Stimulated activated CD4-positive, alpha-beta T cell treated with anti-CD3 and anti-CD28 coated beads, Interleukin-4, amount 100 ng/mL, for 24 hours (primary cell): ENCODE measurements at places on chromosomes 5 and 9.

- no peak for DNase-seq
These were observed 103.4 kb upstream of the LRRTM2 start for GRCh38 chr5:138978581-138978980.

DNA sequence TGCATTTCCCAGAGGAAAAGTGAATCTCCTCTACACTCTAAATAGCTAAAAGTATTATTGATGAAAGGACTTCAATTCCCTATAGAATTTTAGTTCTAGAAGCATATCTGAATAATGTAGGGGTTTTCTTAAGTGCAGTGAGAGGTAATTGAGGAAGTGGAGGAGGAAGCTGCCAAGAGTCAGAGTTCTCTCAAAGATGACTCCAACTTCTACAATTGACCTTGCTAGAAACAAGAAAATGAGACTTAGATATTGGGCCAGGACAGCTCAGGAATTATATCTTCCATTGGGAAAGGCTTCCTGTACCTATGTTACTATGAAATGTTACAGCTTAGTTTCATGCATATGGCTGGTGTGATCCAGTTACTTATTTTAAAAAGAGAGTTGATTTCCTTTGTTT is 10.4 kb upstream of the F2R start:
- no peak for DNase-seq

DNA sequence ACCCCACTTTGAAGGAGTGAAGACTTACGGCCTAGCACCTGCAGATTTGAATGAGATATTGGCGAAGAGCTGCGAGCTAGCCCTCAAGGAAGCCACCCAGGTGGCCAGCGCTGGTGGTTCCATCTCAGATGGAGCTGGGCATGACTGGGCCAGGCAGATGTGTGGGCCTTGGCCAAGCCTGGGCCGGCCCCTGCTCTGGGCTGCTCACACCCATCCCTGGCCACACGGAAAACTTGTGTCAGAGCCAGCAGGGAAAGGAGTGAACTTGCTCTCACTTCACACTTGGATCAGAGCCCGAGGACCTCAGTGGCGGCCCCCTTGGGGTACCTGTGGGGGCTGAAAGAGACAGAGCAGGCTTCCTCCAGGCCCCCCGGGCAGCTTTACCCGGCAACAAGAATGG is 44.2 kb downstream of the ROPN1L start:
- DNase-seq, result no peak

DNA sequence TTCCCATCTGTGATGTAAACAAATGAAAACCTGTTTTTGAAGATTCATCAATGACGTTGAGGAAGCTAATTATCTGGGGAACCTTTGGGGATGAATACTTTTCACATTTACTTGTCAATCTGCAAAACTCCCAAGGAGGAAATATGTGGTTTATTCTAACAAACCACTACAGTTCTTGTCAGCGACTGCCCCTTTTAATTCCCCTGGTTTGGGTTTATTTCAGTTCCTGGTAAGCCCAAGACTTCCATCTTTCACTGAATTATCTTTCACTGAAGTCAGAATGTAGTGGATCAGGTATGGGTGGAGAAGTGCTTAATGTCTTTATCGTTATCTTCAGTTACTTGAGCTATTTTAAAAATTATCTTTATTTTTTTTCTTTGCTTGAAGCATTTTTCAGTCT is 40.2 kb downstream of the TLR4 start:
- no peak for DNase-seq

- no peak for DNase-seq
These were observed 415.9 kb upstream of the KLF4 start for GRCh38 chr9:107905308-107906020.

- no peak for DNase-seq
These were observed 217.5 kb upstream of the SGCD start for GRCh38 chr5:156109317-156110023.

GRCh38 chr5:14185326-14186058 is 42.4 kb downstream of the TRIO start:
- no peak for DNase-seq

DNA sequence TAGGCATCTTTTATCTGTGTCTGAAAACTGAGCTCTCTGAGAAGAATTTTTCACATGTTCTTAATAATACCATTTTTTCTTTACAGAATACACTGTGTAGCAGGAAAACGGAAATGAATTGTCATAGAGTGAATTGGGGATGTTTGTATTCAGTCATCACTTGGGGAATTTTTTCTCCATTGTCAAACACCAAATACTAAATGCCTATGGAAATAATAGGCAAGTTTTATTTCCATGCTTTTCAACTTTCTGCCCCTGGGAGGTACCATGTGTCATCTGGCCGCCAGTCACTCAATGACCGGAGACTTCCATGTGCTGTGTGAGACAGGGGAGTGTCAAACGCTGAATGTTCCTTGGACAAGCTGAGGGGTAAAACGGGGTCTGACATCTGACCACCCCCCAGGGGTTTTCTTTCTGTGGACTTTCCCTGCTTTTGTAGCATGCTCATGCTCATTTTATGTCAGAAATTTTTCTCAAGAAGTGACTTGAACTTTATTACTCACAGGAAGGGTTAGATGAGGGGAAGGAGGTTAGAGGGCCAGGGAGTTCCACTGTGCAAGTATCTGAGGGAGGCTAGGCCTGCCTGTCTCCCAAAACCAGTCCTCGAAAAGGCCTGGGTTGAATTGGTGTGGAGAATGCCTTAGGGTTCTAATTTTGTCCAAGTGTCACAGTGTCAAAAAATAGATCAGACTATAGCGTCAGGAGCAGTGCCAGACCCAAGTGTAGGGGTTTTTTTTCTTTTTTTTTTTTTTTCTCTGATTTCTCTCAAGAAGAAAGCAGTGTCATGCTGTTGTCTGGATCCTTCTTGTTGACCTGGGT is 438.6 kb downstream of the AGTPBP1 start:
- DNase-seq, result no peak

DNA sequence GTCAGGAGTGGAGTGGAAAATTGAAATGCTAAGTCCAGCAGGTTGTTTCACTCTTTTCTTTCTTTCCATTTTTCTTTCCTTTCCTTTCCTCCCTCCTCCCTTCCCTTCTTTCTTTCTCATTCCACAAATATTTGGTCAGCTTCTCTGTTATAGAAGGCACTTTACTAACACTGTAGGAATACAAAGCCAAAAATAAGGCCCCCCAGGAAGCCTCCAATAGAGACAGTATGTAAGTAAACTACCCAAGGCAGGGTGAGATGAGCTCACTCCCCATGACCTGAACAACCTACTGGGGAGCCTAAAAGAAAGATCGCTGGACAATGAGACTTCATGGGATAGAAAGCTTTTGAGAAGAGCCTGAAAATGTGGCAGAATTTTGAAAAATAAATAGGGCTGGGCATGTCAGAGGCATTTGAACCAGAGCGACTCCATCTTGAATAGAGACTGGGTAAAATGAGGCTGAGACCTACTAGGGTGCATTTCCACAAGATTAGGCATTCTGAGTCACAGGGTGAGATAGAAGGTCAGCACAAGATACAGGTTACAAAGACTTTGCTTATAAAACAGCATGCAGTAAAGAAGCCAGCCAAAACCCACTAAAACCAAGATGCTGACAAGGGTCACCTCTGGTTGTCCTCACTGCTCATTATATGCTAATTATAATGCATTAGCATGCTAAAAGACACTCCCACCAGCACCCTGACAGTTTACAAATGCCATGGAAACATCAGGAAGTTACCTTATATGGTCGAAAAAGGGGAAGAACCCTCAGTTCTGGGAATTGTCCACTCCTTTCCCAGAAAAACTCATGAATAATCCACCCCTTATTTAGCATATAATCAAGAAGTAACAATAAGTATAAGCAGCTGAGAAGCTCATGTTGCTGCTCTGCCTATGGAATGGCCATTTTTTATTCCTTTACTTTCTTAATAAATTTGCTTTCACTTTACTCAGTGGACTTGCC is 158.9 kb upstream of the EGFLAM start:
- DNase-seq, result no peak

GRCh38 chr9:121348221-121348620 is 21.8 kb downstream of the STOM start:
- DNase-seq, result no peak

DNA sequence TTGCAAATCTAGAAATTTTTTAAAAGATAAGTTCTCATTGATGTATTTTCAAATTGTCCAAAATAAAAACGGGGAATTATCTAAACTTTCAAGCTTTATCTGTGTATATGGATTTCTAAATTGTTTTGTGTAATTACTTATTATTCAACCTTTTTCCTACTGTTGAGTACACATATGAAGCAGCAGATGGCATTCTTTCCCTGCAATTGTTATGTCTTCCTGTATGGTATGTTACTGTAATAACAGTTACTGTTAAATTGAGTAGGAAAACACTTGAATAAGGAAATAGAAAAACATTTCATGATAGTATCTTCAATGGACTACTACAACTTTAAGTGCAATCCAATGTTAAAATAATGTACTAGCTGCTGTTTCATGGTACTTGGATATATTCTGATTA is 124.8 kb downstream of the RANBP17 start:
- no peak for DNase-seq

- DNase-seq, result no peak
These were observed 9.6 kb downstream of the FBXO38 start for GRCh38 chr5:148393390-148393741.

- DNase-seq, result no peak
These were observed 48.7 kb upstream of the CTSL start for GRCh38 chr9:87676976-87677775.

- no peak for DNase-seq
These were observed 93.2 kb downstream of the WDR41 start for GRCh38 chr5:77398896-77399295.

DNA sequence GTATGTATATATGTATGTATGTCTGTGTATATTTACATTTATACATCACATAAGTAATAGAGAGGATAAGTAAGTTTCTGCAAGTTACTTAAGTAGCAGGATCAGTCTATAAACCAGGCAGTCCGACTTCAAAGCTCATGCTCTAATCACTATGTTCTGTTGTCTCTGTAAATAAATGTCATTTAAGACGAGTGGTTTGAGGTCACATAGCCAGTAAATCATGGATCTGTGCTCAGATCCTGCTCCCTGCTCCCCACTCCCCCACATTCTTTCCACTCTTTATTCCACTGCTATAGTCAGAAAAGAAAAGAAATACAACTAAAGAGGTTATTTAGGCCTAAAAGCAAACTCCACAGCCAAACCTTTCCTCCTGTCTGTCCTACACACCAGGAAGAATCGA is 90.4 kb downstream of the SERINC5 start:
- DNase-seq, result no peak

DNA sequence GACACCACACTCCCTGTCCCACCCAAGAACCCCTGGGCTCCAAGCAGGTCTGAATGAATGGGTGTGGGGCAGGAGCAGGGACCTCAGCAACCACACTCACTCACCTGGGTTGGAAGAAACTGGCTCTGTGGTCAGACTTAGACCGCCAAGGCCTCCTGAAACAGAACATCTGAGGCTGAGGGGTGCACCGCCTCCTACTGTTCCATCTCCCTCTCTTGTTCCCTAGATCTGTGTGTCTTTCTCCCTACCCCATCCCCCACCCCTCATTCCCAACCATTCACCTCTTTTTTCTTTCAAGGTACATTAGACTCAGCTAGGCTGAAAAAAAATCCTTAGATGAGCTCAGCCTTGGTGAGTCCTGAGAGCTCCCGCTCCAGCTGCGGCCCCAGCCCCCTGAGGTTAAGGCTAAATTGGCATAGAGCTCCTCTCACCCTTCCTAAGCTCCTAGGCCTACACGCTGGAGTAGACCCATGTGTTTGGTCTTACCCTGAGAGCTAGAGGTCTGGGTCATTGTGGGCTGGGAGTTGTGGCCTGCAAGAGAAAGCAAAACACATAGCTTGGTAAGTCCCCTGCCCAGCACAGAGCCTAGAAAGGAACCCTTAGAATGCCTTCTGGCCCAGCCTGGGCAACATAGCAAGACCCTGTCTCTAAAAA is 4.8 kb downstream of the ECSCR start:
- no peak for DNase-seq

DNA sequence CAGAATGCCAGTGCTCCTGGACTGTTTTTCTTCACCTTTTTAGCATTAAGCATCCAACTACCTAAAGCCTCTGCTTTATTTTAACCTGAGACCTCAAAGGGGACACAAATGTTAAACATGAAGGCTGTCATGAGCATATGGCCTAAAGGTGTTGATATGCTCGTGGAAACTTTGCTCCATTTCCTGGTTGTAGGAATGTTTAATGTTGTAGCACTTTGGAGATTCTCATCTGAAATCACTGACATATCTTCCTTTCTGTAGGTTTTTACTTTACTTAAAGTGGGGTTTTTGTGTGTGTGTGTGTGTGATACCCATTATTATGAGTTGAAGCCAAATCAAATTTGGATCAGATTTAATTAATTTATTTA is 37.0 kb downstream of the HABP4 start:
- DNase-seq, result no peak

GRCh38 chr9:119375892-119376291 is 6.7 kb upstream of the BRINP1 start:
- DNase-seq, result no peak

DNA sequence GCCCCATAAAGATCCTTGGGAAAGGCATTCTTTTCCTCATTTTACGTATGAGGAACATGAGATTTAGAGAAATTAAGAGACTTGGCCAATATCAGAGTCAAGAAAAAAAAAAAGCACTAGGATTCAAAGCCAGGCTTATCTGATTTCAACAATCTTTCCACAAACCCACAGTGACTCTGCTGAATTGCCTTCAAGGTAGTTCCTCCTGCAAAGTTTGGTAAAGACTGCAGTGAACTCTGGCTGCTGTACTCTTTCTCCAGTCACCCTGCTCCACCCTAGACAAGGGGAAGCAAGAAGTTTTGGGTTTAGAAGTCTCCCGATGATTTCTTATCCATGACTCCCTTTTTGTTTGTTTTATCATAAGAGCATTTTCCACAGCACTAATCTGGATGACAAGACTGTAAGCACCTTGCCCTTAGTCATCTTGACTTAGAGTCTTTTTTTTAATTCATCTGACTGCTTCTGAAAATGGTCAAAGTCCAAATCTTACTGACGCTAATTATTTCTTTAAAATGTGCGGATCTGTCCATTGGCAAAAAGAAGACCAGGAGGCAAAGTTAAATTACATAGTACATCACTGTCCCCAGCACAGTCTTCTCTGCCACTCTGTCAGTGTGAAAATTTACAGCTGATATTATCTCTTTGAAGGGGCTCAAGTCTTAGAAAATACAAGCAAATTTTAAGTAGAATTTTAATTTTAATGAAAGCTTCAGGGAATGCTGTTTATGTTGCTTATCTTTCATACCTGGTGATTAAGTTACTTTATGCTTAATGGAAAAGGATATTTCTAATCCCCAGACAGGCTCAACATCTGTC is 180.1 kb downstream of the TTLL11 start:
- no peak for DNase-seq

- no peak for DNase-seq
These were observed 299.1 kb downstream of the DMAC1 start for GRCh38 chr9:7500521-7500920.
